ENCODE measurements at places on chromosomes 2 and 18.

- no peak for DNase-seq
Measured at GRCh38 chr2:8595428-8595805, 86.4 kb upstream of the ID2 start.

- DNase-seq, result no peak
Measured at GRCh38 chr2:103780088-103780702, 1018.4 kb downstream of the TMEM182 start.

DNA sequence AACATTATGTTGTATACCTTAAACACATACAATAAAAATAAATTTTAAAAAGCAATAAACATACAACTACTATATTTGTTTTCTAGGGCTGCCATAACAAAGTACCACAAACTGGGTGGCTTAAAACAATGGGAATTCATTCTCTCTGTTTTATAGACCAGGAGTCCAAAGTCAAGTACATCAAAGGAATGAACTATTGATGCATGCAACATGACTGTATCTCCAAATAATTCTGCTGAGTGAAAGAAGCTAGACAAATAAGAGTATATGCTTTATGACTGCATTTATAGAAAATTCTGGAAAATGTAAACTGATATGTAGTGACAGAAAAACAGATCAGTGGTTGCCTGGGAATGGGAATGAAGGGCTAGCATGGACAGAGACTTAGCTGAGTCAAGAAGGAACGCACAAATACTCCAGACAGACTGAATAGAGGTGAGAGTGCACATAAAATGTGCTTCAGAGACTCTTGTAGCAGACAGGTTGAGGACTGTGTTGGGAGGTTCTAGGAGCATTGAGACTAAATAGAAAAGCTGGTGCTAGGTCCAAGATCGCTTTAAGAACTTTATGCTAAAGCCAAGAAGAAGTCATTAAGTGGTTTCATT lies 11.0 kb upstream of the PLA2R1 start:
- DNase-seq, result no peak

GRCh38 chr2:73301636-73302035 lies 8.3 kb upstream of the EGR4 start:
- DNase-seq, result no peak

- no peak for DNase-seq
Measured at GRCh38 chr18:7953095-7953958, 386.2 kb downstream of the PTPRM start.

DNA sequence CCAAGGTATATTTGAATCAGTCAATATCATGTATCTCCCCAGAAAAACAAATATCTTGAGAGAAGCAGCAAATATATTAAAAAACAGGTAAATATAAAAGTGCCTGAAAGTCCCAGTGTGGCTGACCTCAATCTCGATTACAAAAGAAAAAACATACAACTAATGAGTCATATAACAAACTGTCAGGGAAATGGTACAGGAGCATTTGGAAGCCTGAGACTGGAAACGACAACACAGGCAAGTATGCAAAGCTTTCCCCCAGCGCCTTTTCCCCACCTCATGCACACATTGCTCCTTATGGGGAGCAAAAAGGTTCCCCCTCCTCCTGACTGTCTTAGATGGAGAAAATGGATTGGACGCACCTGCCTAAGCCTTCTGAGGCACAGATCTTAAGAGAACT lies 230.7 kb downstream of the TMX3 start:
- DNase-seq, result no peak

GRCh38 chr2:177883177-177883576 lies 189.4 kb downstream of the PDE11A start:
- DNase-seq, result no peak
